ENCODE measurements at places on chromosomes 1 and 21. TPM values are rescaled to one million over a fixed set of nuclear protein-coding genes. Genes with fewer than 3 reads are reported as not detected.

- peak; percentile 22 for DNase-seq
Measured at GRCh38 chr1:203839081-203839480, 22.3 kb upstream of the SNRPE start.

Gene PKLR
- not detected for total RNA-seq

Gene SIM2
- total RNA-seq: 0.50 TPM

Gene TRIM17
- total RNA-seq: not detected

GRCh38 chr1:65704318-65704717 lies 88.4 kb upstream of the PDE4B start:
- DNase-seq: no peak

GRCh38 chr1:7455796-7456721 lies 315.0 kb upstream of the VAMP3 start:
- no peak for DNase-seq

DNA sequence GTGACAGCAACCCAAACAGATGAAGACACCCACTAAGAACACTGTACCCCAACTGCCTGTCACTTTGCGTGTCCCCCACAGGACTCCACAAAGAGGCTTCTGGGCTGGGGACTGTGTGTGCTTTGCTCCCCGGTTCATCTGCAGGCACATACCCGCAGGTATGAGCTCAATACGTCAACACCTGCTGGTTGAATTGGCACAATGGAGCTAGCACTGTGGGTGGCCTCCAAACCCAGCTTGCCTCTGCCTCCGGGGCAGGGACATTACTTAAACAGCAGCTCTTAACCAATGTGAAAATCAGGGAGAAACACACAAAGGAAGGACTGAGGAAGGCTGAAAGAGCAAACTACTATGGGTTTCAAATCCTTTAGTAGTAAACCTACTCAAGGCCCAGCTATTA lies 140.2 kb upstream of the TIAM1 start:
- DNase-seq: no peak

GRCh38 chr1:171912509-171913175 lies 71.3 kb downstream of the DNM3 start:
- DNase-seq: no peak

DNA sequence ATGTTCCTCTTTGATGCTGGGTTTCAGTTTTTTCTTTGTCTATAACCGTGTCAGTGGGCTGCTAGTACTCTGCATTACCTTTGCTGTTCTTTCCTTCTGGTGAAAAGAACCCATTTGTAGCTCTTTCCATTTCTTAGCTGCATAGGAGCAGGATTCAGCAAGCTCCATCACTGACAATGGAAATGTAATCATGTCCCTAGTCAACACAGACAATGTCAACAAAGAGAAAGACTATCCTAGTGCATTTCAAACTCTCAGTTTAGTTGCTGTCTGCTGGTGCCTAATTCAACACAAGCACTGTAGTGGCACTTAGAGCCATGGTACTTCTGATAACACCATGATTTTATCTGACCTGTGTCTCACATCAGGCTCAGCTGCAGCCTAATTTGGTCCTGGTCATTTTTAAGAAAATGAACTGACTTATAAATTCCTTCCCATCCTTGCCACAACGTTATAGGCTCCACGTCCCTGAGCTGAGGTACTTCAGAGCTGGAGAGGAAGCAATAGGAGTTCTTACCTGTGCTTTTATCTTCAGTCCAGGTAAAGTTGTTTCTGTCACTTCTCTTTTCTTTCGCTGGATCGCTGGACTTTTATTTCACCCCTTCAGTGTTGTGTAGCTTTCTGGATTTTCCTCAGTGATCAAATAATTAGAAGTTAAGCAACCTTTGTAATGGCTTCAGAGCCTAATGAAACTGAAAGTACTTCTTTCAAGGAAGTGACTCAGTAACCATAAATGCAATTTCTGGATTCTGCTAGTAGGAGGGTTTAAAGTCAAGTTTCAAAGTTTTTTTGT lies at the start of gene GBP3:
TSS of gene GBP3 (minus strand) at position 700 of the 793 bp plus-strand sequence. CDS start 2,145 bp downstream, outside the sequence.
- peak; percentile 11 for DNase-seq

DNA sequence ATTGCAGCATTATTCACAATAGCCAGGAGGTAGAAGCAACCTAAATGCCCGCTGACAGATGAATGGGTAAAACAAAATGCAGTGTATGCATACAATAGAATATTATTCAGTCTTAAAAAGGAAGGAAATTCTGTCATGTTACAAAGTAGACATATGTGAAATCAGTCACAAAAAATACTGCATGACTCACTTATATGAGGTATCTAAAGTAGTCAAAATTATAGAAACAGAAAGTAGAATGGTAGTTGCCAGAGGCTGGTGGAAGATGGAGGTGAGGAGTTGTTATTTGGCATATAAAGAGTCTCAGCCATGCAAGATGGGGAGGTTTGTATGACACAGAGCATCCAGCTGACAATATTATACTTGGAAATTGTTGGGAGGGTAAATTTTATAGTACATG lies 43.0 kb upstream of the EGLN1 start:
- DNase-seq: no peak

- no peak for DNase-seq
Measured at GRCh38 chr1:119773711-119774241, 5.1 kb upstream of the HMGCS2 start.

Gene HEYL
- not detected for total RNA-seq

GRCh38 chr1:78549331-78549730 lies 58.6 kb downstream of the PTGFR start:
- DNase-seq: no peak

Gene PDC
- not detected for total RNA-seq

Data from SK-MEL-5 (cell line).